Right ventricle myocardium superior (tissue), 1 donor: ENCODE measurements at places on chromosomes 7 and 10. TPM values are rescaled to one million over a fixed set of nuclear protein-coding genes. Genes with fewer than 3 reads are reported as not detected.

DNA sequence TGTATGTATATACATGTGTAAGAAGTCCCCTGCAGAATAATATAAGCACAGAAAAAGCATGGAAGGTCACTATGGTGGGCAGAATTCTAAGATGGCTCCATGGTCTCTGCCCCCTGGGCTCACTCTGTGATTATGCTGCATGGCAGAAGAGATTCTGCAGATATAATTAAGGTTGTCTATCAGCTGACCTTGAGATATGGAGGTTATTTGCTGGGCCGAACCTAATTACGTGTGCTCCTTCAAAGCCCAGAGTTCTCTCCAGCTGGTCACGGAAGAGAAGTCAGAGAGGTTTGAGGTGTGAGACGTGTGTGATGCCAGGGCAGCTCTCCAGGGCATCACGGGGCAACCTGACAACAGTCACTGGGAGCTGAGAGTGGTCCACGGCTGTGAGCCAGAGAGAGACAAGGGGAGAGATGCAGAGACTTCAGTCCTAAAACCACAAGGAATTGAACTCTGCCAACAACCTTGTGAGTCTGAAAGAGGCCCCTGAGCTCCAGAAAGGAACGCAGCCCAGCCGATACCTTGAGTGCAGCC, 11.5 kb downstream of the PAPOLB start:
- no peak for DNase-seq

DNA sequence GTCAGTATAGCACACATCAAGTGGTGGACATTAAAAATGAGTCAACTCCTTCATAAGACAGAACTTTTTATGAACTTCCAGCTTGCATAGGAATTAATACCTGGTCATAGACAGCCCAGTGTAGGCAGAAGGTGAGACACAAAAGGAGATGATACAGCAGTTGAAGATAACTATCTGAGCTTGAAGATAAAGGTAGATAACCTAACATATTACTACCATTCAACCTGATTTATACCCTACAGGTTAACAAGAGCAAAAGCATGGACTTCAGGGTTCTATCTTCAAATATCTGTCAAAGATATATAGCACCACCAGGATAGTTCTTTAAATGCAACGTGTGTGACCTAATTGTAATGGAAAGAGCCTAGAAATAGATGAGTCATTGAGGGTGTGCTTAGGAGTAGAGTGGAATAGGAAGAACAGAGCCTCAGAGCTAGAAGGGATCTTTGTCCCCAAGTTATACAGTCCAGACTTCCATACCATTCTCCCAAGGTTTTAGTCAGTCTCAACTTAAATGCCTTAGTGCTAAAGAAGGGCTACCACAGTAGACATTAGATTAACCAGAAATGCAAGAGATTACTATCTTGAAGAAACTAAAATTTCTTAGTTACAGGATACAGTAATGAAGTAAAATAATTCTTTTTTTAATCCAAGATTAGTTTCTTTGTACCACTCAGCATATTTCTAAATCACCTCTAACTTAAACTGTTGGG, 9.2 kb downstream of the ZNF800 start:
- DNase-seq = no peak

GRCh38 chr7:103686763-103687162, 240.8 kb upstream of the SLC26A5 start:
- DNase-seq = no peak

DNA sequence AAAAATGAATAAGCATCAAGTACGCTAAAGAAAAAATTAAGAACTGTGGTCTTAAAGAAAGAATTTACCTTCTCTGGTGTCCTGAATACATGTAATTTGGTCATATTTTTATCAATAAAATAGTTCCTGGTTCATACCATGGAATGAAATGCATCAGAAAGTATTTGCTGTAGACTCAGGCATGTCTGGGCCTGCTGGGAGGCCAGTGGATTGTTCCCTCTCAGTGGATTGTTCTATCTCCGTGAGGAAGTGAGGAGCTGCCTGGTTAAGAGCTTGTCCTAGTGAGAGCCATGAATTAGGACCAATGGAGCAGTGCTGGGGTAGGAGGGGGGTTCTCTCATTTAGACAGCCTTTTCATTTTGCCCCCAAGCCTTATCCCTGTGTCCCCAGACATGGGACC, 211.7 kb upstream of the HABP2 start:
- DNase-seq = no peak

- no peak for DNase-seq
These were observed 76.3 kb upstream of the PRKAR2B start for GRCh38 chr7:106968160-106968559.

- peak; percentile 62 for DNase-seq
These were observed 19.6 kb upstream of the INPP5A start for GRCh38 chr10:132517951-132518521.

GRCh38 chr7:28076423-28077200, 104.0 kb downstream of the JAZF1 start:
- DNase-seq = no peak

- DNase-seq = no peak
These were observed 1227.8 kb upstream of the SORCS1 start for GRCh38 chr10:108392286-108392685.

- DNase-seq = no peak
These were observed 94.6 kb upstream of the RNF32 start for GRCh38 chr7:156545979-156546378.

GRCh38 chr7:130909161-130909836, 175.3 kb upstream of the KLF14 start:
- DNase-seq = no peak

DNA sequence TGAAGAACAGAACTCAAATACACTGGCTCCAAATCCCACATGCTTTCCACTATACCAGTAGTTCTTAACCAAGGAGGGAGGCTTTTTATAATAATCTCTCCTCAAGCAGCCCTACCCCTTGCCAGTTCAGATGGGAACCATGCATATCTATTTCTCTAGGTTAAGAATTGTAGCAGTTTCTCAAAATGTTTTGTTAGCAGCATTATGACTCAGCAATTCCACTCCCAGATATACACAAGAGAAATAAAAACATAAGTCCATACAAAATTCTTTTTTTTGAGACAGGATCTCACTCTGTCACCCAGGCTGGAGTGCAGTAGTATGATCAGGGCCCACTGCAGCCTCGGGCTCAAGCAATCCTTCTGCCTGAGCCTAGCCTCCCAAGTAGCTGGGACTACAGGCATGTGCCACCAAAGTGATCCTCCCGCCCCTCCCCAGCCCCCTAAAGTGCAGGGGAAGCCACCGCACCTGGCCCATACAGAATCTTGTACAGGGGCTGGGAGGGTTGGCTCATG, 18.1 kb downstream of the YWHAG start:
- no peak for DNase-seq

- peak; percentile 20 for DNase-seq
These were observed 27.0 kb downstream of the CALML3 start for GRCh38 chr10:5551531-5552375.

GRCh38 chr10:58019863-58020537, 247.7 kb downstream of the IPMK start:
- DNase-seq = no peak

DNA sequence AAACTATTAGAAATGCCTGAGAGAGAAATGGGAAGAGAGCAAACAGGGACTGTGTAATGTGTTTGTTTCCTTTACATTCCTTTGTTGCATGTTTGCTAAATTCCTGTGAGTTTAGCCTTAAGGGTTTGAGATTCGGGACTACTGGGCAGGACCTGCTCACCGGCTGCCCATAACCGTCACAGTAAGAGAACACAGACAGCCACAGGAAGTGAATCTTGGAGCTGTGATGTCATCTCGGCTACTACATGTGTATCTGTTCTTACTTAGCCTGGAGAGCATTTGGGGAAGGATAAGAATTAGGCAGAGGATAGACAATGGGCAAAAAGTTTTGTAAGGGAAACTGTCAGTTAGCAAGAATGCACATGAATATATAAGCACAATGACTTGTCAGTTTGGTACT, 485.1 kb upstream of the KLF6 start:
- no peak for DNase-seq

DNA sequence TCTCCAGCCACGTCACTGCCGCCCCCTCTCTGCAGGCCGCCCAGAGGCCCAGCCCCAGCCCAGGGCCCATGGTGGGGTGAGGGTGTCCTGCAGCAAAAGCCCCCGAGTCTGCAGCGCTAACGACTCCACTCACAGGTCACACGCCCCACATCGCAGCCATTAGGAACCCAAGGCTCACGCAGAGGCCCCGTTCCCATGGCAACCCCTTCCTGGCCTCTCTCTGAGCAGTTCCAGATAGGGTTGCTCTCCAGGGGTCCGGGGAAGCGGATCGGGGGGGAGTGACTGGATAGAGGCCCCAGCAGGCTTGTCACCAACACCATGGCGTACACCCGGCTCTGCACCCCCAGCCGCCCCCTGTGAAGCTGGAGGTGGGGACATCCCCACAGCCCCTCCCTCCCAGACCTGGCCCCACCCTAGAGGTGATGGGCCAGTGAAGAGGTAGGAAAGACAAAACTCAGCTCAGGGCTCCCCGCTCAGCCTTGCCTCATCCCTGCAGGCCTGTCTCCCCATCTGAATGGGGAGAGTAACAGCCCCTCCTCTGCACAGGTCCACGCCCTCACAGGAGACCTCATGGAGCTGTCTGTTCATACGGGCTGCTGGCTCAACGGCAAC, 41.2 kb downstream of the TNRC18 start:
- no peak for DNase-seq

DNA sequence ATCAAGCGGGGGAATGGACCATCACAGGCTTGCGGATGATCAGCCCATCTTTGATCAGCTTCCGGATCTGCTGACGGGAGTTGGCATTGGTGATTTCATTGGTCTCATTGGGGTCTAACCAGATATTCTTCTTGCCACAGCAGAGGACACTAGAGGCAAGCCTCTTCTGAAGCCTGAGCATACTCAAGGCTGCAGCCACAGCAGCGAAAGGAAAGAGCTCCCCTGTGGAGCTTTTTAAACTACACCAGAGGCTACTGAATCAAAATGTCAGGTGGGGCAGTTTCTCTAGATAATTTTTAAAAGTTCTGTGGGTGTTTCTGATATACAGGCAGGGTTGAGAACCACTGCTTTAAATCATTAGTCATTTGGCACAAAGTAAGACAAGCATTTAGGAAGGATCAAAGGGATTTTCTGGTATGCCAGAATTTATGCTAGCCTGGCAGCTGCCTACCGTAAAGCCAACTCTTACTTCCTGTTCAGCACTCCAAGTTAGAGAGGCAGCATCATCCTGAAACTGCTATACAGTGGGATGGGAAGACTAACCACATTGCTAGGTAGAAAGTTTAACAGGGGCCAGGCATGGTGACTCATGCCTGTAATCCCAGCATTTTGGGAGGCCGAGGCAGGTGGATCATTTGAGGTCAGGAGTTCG, 7.0 kb downstream of the NAPEPLD start:
- DNase-seq = no peak

- no peak for DNase-seq
These were observed 177.3 kb upstream of the TMEM72 start for GRCh38 chr10:44733501-44734488.

DNA sequence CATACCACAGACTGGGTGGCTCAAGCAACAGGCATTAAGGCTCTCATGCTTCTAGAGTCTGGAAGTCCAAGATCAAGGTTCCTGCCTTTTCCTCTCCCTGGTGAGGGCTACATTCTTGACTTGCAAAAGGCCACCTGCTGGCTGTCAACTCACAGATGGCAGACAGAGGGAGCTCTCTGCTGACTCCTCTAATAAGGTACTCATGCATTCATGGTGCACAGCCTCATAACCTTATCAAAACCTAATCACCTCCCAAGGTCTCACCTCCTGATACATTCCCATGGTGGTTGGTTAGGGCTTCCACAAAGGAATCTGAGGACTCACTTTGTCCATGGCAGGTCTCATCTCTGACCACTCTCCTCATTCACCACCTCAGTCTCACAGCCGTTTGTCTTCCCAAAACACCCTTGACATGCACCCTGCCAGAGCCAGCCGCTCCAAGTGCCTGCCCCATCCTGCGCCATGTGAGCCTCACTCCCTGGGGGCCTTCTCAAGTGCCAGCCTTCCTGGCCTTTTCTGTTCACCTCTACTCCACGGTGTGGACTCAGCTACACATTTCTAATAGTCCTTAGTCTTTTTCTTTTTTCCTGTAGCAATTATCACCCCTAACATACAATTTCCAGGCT, 400.3 kb upstream of the ADARB2 start:
- no peak for DNase-seq

- no peak for DNase-seq
These were observed 66.1 kb downstream of the AGK start for GRCh38 chr7:141617280-141617679.

DNA sequence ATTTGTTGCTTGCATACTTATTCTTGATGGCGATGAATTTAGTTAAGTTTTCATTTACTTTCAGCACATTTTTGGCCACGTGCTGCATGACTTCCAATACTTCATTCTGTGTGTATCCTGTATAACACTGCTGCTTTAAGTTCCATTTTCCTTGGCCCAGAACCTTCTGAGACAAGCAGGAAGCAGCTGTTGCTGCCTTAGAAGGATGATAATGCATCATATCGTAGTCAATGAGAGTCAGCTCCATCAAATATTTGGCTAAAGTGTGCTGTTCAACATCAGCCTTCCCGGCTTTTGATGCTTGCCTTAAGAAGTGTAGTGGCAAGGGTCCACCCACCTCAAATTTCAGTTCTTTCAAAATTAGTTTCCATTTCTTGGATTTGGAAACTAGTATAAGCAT, 59.2 kb upstream of the GLCCI1 start:
- no peak for DNase-seq

DNA sequence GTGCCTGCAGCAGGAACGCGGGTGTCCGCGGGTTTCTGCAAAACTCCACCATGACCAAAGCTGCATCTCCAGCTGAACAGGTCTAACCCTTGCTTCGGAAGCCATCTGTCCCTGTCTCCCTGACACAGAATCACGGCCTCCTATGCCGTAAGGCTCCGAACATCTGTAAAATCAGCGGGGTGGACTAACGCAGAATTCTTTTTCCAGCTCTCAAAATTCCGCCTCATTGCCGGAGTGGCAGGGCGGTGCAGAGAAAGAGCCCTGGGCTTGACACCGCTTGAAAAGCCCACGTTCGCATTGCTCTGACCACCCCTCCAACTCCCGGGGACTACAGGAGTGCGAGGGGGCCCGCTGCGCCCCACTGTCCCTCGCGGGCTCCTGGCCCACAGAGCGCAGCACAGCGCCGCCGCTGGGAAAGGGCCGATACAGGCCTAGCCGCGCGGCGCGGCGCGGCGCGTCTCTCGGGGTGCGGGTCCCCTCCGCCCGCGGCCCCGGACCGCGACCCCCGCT, 409 bp downstream of the DNMBP start:
- DNase-seq = peak; percentile 80

- peak; percentile 78 for DNase-seq
These were observed 28.4 kb downstream of the TMEM130 start for GRCh38 chr7:98841179-98841997.

- DNase-seq = no peak
These were observed 26.8 kb upstream of the FGL2 start for GRCh38 chr7:77226357-77226839.

INA gene
- total RNA-seq = not detected

VAX1 gene
- total RNA-seq = not detected

TYW1B gene
- 3.1 TPM for total RNA-seq

NCF1 gene
- total RNA-seq = 6.0 TPM

FAM25C gene
- total RNA-seq = not detected

RBP3 gene
- total RNA-seq = not detected

ANKRD61 gene
- not detected for total RNA-seq

SEMA4G gene
- 0.86 TPM for total RNA-seq

AKR1C4 gene
- not detected for total RNA-seq

FASTK gene
- 81.1 TPM for total RNA-seq

NYAP1 gene
- 0.16 TPM for total RNA-seq

PON1 gene
- total RNA-seq = not detected
